Stimulated activated CD8-positive, alpha-beta memory T cell treated with anti-CD3 and anti-CD28 coated beads, Interleukin-7, amount 100 ng/mL, for 1 hour (primary cell): ENCODE measurements at places on chromosomes 3 and 15.

DNA sequence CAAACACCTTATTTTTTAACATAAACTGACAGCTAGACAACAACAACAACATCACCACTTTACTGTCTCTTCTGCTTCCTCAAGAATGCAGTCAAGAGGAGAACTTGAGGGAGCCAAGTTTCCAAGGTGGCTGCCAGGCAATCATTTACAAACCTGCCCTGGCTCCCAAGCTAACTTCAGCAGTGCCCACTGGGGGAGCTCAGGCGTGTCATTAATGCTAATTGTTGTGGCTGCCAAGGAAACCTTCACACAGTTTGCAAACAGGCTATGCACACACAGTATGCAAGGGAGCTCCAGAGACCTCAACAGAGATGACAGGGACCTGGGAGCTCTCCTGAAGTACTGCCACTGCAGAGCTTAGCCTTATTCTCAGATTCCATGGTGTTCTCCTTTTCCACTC lies 2.1 kb downstream of the DZIP1L start:
- DNase-seq, result no peak

DNA sequence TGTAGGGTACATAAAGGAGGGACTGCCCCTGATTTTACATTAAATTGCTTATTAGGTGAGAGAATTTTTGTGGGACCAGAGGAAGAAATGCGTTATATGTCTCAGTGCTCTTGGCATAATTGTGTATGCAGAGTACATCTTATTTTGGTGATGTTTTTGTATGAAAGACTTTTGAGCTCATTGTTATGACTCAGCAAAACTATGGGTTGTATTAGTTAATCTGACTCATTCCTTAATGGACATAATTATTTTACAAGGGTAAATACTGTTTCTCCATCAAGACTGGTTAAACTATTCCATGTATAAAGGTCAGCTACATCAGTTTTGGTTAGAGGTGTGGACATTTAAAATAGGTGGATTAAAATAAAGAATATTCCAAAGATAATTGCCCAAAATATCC lies 156.8 kb downstream of the ALCAM start:
- DNase-seq, result no peak

DNA sequence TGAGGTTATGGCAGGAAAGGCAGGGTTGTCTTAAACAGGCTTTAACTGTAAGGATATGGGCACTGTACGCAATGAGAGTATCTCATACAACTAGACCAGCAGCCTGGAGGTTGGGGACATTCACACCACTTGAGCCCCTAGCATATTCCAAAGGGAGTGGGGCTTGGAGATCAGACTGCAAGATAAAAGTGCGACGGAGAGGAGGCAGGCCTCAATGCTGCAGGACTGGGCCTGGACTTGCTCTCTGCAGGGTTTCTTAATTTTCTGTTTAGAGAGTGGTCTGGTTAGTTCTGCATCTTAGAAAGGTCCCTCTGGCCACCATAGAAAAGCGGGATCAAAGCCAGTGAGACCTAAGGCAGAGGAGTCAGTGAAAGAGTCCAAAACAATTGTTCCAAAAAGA lies 357.7 kb upstream of the NR2F2 start:
- no peak for DNase-seq

DNA sequence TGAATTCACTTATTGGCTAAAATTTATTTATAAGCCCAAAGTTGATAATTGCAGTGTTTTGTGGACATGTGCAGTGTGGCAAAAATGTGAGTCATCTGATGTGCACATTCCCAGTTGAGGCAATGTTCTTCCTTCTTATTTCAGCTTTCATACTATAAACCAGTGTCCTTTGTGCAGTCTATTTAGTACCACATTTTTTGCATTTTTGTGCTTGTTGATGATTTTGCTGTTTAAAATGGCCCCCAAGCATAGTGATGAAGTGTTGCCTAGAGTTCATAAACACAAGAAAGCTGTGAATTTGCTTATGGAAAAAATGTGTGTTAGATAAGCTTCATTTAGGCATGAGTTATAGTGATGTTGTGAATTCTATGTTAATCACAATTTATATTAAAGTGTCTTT lies 19.4 kb upstream of the IL20RB start:
- DNase-seq, result no peak

DNA sequence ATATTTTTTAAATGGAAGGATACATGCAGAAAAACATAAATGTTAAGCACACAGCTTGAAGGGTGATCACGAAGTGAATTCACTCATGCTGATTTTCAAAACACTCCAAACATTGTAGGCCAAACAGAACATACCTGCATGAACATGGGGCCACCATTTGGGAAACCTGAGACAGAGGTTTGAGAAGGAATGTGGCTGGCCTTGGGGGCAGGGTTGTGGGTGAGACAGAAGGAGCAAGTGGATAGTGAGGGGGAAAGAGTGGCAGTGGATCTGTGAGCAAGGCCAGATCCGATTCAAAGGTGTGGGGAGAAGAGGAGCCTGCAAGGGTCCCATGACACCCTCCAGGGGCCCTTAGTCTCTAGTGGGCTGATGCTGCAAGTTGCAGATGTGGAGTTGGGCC lies 94.9 kb downstream of the HMG20A start:
- no peak for DNase-seq
